ENCODE measurements at places on chromosomes 7 and 10.

- no peak for DNase-seq
Observed at GRCh38 chr7:106203473-106203872, 81.3 kb downstream of the NAMPT start.

- DNase-seq, result no peak
Observed at GRCh38 chr10:98577168-98577567, 130.4 kb upstream of the HPS1 start.

- DNase-seq, result no peak
Observed at GRCh38 chr10:33136271-33136670, 178.2 kb upstream of the ITGB1 start.

GRCh38 chr7:134366481-134366880, 49.8 kb upstream of the SLC35B4 start:
- DNase-seq, result no peak

DNA sequence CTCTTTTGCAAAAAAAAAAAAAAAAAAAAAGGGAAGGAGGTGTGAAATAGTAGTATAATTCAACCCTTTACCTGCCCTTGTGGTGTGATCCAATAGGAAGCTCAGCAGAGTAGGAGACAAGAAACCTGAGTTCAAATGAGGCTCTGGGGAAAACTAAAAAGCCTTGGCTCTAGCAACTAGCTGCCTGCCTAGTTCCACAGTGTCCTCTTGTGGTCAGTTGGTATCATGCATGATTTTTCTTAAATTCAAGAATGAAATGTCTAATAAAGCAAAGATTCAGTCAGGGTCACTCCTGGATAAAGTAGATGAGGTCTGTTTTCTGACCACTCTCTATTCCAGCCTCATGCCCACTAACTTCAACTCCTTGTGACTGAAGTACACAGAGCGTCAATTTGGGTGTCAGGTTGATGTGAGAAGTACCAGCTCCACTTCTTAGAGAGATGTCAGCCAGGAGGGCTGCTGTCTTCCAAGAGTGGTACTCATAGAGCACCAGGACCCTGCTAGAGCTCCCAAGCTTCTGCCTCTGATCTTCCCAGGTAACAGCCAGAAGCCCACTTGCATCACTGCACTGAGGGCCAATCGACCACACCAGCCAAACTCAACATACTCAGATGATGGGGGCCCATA, 10.5 kb downstream of the LSM5 start:
- DNase-seq, result no peak

GRCh38 chr7:16660702-16661464, 14.9 kb downstream of the BZW2 start:
- DNase-seq, result no peak

GRCh38 chr10:127971963-127972615, 65.2 kb downstream of the PTPRE start:
- no peak for DNase-seq
